GM23338 (cell line): ENCODE measurements at places on chromosomes 3 and 15. TPM values are rescaled to one million over a fixed set of nuclear protein-coding genes. Genes with fewer than 3 reads are reported as not detected.

GRCh38 chr3:16437640-16438039 lies 75.9 kb downstream of the RFTN1 start:
- DNase-seq = no peak

DNA sequence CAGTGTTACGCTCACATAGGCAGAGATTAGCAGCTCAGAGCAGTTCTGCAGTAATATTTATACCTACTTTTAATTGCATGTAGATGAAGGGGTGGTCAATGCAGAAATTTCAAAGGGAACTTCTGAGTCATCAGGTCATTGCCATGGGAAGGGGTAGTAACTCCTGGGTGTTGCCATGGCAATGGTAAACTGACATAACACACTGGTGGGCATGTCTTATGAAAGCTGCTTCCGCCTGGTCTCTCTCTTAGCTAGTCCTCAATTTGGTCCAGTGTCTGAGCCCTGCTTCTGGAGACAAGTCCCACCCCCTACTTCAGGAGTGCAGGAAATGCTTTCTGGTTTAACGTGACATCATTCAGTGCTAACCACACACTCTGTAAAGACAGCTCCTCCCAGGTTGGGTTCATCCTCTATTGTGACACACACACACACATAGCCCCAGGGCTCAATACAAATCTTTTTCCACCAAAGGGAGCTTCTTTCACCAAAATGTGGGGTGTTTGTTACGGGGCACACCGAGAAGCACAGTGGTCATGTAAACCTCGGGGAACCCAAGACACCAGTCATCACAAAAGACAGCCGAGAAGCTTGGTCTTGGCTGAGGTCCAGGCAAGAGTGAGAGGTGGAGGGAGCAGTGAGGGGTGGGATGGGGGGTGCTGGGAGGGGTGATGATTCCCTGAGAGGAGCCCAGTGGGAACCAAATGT lies 74.5 kb downstream of the TLE3 start:
- no peak for DNase-seq

GRCh38 chr3:172616031-172616461 lies 92.8 kb upstream of the TNFSF10 start:
- no peak for DNase-seq

- DNase-seq = no peak
These were observed 123.0 kb downstream of the ASB7 start for GRCh38 chr15:100725121-100726069.

DNA sequence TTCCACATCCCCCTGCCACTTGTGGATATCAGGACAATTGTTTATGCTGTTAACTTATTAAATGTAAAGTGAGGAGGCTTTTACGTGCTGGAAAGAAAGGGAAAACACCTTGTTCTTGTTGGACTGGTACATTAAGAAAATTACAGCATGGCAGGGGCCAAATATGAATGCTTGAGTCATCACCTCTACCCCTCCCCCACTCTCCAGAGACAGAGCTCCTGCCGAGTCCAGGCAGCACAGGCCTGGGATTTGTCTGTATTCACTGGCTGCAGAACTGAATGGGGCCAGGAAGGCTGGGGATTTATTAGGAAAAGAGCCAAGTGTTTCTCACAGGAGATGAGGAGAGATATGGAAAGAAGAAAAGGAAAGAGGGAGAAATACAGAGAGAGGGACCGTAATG lies 308.9 kb downstream of the EPHB1 start:
- DNase-seq = no peak

GRCh38 chr15:40591389-40591788 lies 2.7 kb upstream of the KNL1 start:
- peak; percentile 69 for DNase-seq

- no peak for DNase-seq
These were observed 456 bp upstream of the TMEM62 start for GRCh38 chr15:43132830-43133429.

Gene CMTM7
- total RNA-seq = 23.6 and 32.2 TPM in 2 replicates

Gene NPAP1
- total RNA-seq = 0.24 and 0.47 TPM in 2 replicates

Gene C3orf33
- 3.5 and 7.4 TPM in 2 replicates for total RNA-seq

Gene TF
- total RNA-seq = 0.76 and 2.9 TPM in 2 replicates

DNA sequence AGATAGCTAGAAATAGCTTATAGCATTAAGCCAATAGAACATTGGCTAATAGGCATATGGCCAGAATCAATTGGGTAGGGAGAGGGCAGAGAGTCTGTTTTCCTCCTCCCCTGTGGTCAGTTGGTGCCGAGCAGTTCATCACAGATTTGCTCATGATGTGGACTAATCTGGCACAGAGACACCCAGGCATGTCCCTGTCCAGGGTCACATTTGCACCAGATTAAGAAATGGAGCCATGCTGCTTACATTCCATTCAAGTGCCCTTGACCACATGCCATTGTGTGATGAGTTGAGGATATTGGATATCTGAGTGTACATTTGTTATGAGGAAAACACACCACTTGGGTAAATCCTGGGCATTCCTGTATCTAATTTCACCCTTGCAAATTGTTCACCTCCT lies 53.4 kb downstream of the USP13 start:
- no peak for DNase-seq

GRCh38 chr3:111311709-111312235 lies 230.2 kb upstream of the CD96 start:
- DNase-seq = no peak

DNA sequence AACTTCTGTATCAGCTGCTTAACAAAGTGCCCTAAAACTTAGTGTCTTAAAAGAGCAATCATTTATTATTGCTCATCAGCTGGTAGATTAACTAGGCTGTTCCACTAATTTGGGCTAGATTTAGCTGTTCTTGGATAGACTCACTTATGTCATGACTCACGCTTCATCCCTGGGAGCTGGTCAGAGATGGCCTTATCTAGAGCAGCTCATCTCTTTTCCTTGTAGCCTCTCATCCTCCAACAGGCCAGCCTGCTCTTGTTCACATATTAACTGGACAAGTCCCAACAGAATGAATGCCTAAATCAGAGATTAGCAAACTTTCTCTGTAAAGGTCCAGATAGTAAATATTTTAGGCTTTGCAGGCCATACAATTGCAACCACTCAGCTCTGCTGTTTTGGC lies 66.9 kb upstream of the PLAAT1 start:
- DNase-seq = no peak
